ENCODE measurements at places on chromosomes 3 and 15.
A peak's percentile ranks its signal among the peaks of the same experiment; 100 is the strongest.

GRCh38 chr3:101009386-101009785 lies 16.2 kb upstream of the ABI3BP start:
- DNase-seq = no peak

DNA sequence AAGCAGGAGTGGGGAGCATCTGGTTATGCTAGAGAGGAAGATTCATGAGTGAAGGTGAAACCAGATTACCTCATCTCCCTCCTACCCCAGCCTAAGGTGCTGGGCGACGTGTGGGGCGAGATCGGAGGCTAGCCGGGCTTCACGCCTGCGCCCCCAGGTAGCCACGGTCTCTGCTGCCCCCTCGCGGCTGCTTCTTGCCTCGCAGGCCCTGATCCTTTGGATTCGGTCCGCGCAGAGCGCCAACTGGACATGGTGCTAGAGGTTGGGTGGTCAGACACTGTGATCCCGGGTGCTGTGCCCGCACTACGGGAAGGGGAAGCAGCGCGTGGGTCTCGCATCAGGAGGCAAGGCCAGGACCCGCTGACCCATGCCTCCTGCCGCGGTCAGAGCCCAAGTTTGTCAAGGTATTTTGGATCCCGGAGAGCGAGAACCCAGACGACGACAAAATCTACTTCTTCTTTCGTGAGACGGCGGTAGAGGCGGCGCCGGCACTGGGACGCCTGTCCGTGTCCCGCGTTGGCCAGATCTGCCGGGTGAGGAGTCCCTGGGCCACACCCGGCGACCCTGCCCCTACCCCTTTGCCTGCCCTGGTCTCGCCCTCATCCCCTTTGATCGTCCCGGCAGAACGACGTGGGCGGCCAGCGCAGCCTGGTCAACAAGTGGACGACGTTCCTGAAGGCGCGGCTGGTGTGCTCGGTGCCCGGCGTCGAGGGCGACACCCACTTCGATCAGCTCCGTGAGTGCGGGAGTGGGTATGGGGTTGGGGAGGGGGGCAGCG lies 4.2 kb downstream of the SEMA3B start:
- peak; percentile 90 for DNase-seq

- DNase-seq = no peak
Observed at GRCh38 chr15:80531796-80532195, 127.6 kb downstream of the ARNT2 start.

DNA sequence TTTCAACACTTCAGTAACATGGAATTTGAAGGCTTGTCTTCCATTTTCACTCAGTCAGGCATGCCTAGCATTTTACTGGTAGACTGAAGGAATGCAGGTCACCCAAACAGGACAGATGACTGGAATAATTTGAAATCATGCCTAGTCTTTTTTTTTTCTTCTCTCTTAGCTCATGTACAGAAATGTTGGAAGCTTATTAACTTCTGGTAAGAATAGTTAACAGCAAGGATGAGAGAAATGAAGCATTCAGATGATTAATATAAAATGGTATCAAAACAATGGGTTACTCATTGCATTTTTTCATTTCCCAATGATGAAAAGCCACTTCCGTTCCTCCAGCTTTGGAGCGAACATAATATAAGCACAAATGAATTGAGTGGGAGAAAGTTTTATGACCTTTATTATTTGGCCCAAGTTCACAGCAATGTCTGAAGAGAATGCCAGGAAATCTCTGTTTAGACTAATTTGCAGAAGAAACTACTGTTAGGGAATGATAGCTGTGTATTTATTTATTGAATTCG lies 431.6 kb upstream of the RASGRP1 start:
- DNase-seq = no peak

DNA sequence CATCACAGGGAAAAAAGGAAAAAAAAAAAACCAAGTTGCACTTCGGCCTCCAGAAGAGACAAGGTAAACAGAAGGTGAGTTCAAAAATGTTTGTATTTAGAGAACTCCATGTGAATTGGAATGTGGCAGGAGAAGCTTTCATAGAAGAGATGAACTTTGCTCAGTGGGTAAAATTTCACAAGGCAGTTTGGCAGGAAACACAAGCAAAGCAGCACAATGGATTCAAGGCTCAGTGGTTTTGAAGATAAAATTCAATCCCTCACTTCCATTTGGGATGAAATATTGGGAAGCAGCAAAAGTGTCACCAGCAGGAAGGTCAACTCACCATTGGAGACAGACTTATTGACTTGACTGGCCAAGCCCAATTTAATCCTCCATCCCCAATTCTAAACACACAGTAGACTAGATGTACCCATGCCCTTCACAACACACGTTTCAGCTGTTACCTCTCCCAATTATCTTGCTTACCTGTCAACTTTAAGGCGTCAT lies 256.7 kb upstream of the ICE2 start:
- DNase-seq = peak; percentile 70

DNA sequence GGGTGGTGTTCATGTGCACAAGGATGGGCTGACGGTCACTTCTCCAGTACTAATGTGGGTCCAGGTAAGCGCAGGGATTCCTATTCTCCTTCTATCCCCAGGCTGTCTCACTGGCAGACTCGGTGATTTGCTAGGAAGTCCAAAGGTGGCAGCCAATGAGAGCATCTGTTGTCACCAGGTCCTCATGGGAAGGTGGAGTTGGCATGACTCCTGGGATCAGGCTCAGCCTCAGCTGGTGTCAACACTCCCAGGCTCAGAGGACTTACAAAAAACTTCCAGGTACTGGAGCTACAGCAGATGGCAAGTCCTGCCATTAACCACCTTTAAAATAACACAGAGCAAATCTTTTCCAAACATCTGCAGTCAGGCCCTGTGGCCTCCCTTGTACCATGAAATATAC lies 13.8 kb downstream of the XYLB start:
- no peak for DNase-seq

GRCh38 chr15:79962178-79962577 lies 8.8 kb downstream of the BCL2A1 start:
- DNase-seq = no peak

- DNase-seq = no peak
Observed at GRCh38 chr3:197428952-197429351, 126.8 kb downstream of the BDH1 start.

DNA sequence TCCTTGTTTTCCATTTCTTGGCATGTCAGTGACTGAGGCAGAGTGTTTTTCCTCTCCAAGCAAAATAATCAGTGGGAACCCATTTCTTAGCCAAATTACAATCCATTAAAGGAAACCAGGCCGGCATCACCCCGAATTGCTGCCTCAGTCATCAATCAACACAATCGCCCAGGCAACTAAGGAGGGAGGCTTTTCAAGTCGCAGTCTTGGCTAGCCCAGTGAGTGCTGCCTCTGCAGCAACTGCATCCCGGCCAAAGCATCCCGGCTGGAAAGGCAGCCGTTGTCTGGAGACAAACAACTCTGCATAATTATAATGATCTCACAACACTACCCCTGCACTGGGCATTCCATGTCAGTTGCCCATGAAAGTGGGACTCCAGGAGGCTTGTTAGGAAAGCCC lies 213.5 kb upstream of the PRICKLE2 start:
- DNase-seq = no peak

- DNase-seq = no peak
Observed at GRCh38 chr15:77187751-77188464, 117.0 kb upstream of the TSPAN3 start.

DNA sequence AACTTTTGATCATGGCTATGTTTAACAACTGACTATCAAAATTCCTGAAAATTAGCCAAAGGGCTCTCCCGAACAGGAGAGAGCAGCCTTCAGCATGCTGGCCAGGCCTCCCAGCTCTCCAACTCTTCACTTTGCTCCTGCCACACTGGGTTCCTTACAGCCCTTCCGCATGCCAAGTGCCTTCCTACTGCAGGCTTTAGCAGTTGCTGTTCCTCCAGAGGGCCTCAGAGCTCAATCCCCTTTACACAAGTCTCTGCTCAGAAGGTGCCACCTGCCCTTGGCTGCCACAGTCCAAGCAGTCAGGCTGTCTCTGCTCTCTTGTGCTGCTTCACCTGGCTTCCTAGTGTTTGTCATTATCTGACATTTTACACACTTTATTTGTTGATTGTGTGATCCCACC lies 553.1 kb upstream of the PPP2R3A start:
- DNase-seq = no peak

GRCh38 chr15:70195587-70196305 lies 98.0 kb upstream of the TLE3 start:
- peak; percentile 82 for DNase-seq

DNA sequence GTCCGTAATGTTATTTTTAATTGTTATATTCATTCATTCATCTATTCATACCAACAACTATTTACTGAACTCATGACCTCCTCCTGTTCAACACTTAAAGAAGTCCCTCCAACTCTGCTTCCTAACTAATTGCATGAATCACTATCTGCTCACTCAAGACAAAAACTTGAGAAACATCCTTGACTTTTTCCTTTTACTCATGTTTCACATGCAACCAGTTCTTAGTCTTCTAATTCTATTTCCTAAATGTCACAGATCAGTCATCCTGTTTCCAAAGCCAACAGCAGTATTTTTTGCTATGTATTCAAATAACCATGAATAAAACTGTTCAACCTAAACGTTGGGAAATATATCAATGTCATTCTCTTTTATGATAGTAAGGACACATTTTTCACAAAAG lies 124.6 kb upstream of the GBE1 start:
- DNase-seq = no peak

GRCh38 chr3:114252954-114253353 lies 15.6 kb upstream of the ZNF80 start:
- no peak for DNase-seq

DNA sequence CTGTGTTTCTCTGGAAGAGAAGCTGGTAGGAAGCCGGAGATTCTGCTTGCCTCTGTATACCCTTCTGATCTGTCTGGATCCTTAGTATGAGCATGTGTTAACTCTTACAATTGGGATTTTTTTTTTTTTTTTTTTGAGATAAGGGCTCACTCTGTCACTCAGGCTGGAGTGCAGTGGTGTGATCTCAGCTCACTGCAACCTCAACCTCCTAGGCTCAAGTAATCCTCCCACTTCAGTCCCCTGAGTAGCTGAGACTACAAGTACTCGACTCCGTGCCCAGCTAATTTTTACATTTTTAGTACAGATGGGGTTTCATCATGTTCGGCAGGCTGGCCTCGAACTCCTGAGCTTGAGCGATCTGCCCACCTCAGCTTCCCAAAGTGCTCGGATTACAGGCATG lies 44.5 kb downstream of the RPN1 start:
- DNase-seq = no peak

GRCh38 chr15:39358441-39359041 lies 222.3 kb upstream of the THBS1 start:
- no peak for DNase-seq

DNA sequence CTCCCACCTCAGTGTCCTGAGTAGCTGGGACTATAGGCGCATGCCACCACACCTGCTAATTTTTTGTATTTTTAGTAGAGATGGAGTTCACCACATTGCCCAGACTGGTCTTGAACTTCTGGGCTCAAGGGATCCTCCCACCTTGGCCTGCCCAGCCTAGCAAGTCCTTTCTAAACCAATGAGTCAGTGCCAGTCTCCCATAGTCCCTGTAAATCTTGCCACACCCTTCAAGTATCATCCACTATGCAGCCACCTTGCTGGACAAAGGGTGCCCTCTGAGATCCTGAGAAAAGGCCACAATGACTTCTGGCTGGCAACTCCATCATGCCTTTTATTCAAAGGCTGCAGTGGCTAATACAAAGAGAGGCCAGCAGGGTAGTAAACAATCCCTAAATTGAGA lies 184.0 kb downstream of the ABHD5 start:
- DNase-seq = no peak

DNA sequence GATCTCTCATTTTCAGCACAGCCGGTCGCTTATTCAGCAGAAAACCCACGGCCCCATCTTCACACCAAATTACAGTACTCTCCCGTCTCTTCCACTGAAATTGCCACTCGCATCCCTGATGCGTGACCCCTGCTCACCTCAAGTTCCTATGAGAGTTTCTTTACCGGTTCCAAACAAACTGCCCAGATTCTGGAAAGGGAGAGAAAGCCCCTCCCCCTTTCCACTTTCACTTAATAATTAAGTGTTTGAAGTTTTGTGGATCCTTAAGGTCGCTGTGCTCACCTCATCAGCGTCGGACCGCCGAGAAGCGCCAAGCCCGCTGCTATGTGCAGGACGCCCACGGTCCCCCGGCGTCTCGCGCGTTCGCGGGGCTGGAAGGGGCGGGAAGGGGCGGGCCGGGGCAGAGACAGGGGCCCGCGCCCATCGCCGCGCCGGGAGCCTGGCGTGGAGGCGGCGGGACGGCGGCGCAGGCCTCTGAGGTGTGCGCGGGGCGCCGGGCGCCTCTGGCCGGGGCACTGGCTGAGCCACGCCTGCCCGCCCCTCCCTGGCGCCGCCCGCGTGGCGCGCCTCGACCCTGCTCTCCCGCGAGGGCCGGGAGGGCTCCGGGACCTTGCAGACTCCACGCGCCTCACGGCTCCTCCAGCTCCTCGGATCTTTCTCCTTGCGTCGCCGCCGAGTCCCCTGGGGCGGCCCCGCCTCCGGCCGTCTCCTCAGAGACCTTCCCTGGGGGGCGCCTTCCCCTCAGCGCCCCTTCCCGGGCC lies at the start of gene GPR156:
GPR156 (minus strand) TSS at position 476 of the 761 bp plus-strand sequence. CDS start 41,124 bp downstream, outside the sequence.
- DNase-seq = no peak

GRCh38 chr15:40217166-40217824 lies 21.6 kb upstream of the PAK6 start:
- no peak for DNase-seq

DNA sequence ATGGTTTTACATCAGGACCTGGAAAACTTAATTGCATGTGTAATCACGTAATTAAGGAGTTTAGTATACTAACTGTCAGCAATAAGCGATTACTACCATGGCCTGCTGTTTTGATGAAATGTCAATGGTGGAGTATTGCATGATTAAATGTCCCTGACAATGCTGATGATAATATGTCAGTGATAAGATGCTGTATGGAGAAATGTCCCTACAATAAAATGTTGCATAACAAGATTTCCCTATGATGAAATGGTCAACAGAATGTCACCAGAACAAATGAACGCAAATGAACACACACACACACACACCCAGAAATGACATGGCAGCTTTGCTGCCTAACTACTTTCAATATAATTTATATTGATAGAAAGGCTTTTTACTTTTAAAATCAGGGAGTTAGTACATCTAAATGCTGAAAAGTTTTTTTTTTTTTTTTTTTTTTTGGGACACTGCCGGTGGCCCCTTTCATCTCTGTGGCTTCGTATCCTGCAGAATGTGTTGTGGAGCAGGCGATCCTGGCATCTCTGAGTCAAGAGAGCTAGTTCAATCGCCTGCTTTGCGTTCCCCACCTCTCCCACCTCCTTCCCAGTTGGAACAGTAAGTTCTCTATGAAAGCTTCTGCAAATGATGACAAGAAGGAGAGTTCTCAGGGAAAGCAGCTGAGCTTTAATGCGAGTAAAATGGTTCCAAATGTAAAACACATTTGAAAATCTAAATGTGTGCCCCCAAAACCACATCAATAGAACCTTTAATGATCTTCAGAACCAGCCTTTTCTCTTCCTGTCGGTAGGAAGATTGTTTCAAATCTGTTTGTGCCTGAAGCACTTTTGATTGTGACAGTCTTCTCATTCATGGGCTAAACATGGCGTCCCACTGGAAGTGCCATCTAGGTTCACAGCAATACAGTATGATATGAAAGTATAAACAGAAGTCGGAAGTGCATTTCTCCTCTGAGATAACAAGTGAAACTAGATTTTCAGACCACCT lies 170.1 kb upstream of the GBE1 start:
- DNase-seq = no peak

Data from left lobe of liver (tissue), 2 donors.